Epithelial cell of umbilical artery (primary cell): ENCODE measurements at places on chromosomes 2 and 18. TPM values are rescaled to one million over a fixed set of nuclear protein-coding genes. Genes with fewer than 3 reads are reported as not detected.

LBX2 gene
- total RNA-seq = 1.6 and 1.7 TPM in 2 replicates

LRRC30 gene
- not detected in 2 replicates for total RNA-seq

TEKT4 gene
- not detected in 2 replicates for total RNA-seq

ANKRD30BL gene
- total RNA-seq = not detected in 2 replicates

TANC1 gene
- total RNA-seq = 34.8 and 53.0 TPM in 2 replicates
